ENCODE measurements at places on chromosomes 1 and 21.

- no peak for DNase-seq
Observed at GRCh38 chr1:83764209-83764608, 234.7 kb downstream of the TTLL7 start.

GRCh38 chr1:230153641-230154296 is 86.7 kb downstream of the GALNT2 start:
- no peak for DNase-seq

DNA sequence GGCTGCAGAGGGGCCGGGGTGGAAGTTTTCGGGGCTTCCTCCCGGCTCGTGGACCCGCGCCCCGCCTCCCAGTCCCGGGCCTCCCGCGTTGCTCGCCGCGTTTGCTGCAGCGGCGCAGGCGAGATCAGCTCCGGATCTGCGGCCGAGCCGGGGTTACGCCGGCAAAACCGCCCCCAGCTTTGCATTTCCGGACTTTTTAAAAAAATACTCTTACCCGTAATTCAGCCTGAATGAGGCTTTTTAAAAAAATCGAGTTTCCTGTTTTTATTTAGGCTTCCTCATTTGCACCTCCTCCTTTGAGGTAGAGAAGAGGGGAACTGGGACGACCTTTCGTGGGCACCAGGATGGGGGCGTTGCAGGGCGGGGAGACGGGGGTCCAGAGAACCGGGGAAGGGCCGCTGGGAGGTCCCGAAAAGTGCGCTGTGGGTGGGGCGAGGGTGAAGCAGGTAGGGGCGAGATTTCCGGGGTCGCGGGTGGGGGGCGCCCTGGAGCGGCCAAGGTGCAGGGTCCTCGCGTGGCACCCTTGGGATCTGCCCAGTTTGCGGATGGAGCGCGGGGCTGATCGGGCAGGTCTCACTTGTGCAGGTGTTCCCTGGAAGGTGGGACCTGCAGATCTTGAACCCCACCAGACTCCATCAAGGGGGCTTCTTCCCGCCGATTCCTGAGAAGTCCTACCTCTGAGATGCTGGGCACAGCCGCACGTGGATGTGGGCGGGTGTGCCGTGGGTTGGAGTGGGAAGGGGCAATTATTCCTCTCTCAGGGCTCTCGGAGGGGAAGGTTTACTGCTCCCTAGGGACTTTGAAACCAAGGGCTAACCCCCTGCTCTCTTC is 1.1 kb downstream of the PIK3CD start:
- peak; percentile 46 for DNase-seq

DNA sequence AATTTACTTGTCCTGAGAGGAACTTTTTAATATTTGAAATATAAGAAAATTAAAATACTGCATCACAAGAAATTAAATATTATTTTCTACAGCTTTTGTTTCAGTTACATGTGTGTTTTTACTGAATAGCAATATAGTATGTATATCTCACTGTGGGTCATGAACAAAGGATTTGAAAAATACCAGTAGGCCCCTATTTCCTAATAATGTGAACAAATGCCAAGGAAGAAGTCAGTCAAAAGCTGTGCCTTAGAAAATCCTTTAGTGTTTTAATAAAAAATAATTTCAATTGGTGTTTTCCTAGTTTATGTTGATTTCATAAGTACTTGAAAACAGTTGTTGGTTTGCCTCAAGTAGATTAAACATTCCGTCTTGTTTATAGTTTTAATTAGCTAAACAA is 46.7 kb downstream of the SMYD3 start:
- no peak for DNase-seq

DNA sequence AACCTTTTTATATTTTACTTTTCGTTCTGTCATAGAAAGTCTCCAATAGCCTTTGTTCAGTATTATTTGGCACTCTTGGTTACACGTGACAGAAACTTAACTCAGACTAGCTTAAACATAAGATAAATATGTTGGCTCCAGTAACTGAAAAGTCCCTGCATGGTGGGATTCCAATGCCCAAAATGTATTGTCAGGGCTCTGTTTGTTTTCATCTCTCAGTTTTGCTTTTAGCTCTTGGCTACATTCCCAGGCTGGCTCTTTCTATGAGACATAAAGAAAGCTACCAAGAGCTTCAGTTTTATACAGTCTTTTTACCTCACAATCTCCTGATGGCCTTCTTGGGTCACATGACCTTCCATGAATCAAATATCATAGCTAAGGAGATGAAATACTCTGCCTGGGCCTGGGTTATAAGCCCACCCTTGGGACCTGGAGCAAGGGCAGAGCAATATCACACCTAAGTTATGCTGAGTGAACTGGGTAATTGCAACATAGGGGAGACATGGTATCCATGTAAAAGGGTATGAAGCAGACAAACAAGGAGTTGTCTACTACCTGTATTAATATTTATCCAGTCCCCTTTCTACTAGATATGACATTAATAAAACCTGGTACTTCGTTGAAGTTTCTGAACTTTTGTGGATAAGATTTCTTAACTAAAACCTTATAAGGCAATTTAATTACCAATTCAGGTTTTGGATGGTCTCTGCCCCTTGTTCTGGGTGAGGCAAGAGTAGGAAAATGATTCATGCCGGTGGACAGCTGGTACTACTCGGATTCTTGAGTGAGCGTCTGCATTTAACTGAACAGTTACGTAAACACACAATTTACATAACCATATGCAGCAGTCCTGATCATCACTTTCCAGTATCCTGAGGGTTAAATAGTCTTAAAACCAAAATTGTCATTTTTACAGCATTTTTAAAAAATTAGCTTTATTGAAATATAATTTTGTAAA is 442.3 kb downstream of the GPATCH2 start:
- DNase-seq: no peak

DNA sequence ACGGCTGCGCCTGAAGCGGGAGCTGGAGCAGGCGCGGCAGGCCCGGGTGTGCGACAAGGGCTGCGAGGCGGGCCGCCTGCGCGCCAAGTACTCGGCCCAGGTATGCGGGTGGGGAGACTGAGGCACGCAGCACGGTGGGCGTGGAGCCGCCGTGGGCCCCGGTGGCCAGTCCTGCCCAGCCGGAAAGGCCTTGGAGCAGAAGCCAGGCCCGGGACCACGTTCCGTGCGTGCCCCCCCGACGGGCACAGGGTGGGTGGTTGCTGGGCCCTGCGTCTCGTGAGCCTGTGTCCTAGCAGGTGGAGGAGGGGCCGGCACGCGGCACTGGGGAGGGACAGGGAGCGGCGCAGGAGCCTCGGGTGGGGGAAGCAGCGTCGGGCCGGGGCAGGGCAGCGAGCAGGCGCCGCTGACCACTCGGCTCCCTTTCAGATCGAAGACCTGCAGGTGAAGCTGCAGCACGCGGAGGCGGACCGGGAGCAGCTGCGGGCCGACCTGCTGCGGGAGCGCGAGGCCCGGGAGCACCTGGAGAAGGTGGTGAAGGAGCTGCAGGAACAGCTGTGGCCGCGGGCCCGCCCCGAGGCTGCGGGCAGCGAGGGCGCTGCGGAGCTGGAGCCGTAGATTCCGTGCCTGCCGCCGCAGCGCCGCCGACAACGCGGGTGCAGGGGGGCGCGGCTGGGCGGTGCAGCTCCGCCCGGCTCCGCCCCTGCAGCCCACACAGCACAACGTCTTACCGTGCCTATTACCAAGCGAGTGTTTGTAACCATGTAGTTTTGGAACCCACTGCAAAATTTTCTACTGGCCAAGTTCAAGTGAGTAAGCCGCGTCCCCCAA is 78.2 kb downstream of the SKI start:
- no peak for DNase-seq

GRCh38 chr21:35905096-35905962 is 155.0 kb downstream of the SETD4 start:
- DNase-seq: no peak

DNA sequence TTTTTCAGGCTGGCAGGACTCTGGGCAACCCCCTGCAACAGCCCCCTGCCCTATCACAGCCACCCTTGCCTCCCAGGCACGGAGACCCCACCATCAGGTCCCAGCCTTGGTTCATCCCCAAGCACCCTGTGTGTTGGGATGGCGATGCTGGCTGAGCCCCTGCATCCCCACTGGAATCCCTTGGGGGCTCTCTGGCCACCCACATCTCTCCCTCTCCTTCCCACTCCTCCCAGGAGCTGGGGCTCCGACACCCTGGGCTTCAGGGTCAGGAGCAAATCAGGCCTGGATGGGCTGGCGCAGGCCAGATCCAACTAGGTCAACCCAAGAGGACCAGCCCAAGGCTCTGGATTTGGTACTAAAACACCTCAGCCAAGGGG is 25.9 kb downstream of the COL6A1 start:
- no peak for DNase-seq

- DNase-seq: no peak
Observed at GRCh38 chr1:226658546-226659125, 80.4 kb downstream of the ITPKB start.

GRCh38 chr1:246078126-246078887 is 428.8 kb downstream of the SMYD3 start:
- no peak for DNase-seq

DNA sequence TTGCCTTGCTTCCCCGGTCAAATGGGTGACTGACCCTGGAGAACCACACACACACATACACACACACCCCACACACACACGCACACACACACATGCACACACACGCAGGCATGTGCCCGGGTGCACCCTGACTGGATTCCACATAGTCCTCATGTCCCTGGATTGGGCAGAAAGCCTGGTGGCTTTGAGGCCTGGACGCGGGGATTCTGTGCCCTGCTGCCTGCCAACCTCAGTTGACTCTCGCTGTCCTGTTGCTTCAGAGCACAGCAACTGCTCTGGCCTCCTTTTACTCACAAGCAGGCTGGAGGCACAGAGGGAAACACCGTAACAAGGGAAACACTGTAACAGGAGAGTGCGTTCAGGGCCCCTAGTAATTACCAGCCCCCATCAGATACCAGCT is 6.4 kb downstream of the RORC start:
- DNase-seq: no peak

- DNase-seq: no peak
Observed at GRCh38 chr21:34687065-34687464, 18.3 kb downstream of the CLIC6 start.

DNA sequence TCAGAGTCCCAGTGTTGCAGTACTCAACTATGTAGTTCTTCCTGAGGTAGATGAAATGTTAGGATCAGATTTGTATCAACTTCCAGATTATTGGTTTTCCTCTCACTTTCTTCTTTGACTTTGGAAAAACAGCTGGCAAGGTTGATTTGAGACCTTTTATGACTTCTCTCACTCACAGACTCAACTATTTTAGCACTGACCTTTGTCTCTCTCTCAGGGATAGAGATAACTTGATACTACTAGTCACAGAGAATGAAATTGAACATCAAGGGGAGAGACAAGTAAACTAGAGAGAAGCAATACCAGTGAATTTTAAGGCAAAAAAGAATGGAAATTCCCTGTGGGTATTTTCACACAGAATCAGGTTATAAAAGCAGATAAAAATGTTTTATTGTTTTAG is 159.7 kb upstream of the B3GALT2 start:
- DNase-seq: no peak

DNA sequence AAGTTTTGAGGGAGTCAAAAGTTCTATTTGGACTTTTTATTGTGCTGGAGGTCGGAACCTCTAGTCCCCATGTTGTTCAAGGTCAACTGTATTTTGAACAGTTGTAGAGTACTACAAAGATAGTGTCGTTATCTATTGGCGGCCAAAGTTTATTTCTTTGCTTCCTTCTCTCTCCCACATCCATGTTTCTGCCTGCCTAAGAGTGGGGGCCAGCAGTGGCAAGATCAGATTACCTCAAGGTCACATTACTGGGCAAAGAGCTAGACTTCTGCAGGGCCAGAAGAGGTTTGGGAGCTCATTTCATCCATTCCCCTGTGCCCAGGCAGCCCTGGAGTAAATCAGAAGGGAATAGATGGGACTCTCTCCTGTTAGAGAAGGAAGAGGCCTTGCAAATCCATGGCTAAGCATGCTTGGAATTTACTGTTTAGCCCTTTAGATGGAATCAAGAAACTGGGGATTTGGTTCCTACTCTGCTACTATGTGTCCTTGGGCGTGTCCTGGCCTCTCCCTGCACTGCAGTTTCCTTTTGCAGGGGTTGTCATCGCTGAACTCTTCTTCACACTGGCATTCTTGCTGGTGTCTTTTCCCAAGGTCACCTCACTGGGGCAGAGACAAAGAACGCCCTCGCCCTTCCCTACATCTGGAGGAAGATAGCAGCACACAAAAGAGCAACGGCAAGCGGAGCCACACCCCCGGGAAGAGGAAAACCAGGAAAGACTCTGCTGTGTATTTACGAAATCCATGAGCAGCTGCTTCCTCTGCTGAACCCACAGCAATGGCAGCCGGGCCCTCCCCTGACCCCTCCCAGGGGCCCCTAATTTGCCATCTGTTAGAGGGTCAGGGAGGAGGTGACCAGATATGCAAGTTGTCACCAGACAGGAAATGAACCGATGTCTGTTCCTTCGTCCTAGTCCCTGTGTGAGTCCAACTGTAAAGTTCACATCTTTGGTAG is 73.3 kb downstream of the PLPP3 start:
- DNase-seq: no peak

DNA sequence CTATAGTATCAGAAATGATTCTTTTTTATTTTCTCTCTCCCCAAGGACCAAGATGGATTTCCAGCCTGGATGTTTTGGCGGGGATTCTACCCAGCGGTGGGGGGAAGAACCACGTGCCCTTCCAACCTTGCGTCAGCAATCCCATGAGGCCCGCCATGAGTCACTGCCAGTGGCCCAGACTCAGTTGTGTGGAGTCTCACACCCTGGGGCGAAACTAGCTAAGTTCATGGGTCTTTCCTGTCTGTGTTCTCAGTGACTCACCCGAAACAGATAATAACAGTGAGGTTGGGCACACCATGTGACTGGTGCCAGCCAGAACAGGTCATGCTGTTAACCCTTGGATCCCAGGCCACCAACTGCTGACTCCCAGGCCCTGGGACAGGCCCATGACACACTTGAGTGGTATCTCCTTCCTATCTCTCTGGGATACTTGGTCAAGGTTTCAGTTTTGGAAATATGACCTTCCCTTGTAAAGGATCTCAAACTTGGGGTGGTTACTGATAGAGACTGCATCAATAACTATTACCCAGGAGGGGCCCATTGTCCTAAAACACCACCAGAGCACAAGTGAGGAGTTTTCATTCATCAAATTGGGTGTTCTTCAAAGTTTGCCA is 98.0 kb upstream of the DUSP10 start:
- DNase-seq: no peak

DNA sequence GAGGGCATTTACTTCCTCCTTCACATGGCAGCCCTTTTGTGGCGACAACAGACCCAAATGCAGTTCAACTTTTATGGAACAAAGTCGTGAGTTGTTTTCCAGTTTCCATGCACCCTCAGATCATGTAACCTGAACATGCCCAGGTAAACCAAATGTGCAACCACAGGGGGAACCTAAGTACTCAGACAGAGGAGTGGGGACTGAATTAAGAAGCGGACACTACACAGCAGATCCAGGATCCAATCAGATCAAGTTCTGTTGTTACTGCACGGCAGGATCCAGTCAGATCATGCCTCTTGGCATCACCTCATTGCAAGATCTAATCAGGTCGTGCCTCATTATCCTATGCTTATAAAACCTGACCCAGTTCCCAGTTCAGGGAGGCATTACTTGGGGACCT is 115.7 kb downstream of the MATN1 start:
- DNase-seq: no peak

DNA sequence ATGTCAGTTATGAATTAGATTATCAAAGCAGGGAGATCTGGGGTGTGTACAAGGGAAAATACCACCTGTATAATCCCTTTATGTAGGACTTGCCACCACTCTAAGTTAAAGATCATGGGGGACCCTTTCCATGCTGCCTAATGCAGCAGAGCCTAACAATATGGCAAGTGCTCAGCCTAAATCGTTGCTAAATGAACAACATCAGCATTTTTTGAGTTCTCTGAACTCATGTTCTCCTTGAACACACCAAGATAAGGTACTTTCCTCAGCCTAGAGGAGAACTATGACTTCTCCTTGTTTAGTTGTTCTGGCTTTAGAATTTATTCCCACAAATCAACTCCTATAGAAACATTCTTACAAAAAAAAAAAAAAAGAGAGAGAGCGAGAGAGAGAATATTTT is 177.0 kb downstream of the DUSP10 start:
- DNase-seq: no peak

Measured in Jurkat, Clone E6-1 (cell line).